ENCODE measurements at places on chromosomes 3 and 15.

DNA sequence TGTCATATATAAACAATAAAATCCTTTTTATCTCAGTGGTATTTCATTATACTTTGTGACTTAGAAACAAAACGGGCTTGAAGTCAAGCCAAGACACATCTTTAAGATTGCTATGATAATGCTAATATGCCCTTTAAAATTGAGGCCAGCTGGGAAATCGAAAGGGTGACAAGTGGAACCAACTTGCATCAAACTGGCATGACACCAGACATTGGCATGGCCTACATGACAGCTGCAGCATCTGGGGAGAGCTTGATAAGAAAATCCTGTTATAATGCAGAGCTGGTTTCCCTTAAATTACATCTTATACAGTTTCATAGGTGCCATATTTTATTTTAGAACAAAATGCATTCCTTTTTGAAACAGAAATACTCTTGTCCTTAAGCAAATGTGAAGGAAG is 325.2 kb downstream of the ZBBX start:
- DNase-seq: no peak

- DNase-seq: no peak
Measured at GRCh38 chr3:47098910-47099309, 65.0 kb downstream of the SETD2 start.

DNA sequence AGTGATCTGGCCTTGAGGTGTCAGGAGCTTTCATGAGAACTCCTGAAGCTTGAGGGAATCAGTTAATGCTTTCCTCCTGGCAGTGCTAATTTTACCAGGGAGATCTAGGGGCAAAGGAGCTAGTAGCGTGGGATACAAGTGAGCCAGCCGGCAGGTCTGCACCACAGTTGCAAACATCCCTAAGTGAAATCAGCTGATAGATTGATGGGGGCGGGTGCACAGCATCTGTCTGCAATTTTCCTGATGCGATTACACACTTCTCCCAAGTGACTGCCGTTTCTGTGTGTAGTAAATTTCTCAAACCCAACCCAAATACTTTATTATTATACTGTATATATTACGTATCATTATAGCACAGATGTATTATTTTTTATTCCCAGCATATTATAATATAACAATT is 304.5 kb downstream of the AGBL1 start:
- DNase-seq: no peak

DNA sequence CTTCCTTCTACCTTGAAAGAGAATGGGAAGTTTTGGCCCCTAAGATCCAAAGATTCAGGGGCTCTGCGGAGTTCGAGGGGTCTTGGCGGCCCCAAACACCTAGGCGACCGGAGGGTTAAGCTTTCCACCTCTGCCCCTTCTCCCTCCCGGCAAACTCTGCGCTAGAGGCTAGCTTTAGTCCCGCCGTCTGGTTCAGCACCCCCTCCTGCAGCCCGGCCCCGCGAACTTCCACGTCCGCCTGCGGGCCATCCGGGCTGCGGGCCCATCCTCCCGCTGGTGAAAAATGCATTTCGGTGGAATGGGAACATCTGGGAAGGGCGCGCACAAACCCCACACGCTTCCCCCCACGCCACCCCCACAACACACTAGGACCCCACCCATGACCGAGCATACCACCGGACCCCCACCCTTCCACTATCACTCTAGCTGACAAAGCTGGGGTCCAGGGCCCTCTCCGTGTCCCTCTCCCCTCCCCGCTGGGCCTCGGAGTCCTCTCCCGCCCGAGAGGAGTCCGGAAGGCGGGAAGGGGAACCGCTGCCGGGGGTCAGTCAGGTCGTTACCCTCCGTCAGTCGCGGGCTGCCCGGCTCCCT is 1.0 kb downstream of the SHOX2 start:
- DNase-seq: no peak

GRCh38 chr3:39250116-39250747 is 29.6 kb downstream of the CX3CR1 start:
- no peak for DNase-seq

DNA sequence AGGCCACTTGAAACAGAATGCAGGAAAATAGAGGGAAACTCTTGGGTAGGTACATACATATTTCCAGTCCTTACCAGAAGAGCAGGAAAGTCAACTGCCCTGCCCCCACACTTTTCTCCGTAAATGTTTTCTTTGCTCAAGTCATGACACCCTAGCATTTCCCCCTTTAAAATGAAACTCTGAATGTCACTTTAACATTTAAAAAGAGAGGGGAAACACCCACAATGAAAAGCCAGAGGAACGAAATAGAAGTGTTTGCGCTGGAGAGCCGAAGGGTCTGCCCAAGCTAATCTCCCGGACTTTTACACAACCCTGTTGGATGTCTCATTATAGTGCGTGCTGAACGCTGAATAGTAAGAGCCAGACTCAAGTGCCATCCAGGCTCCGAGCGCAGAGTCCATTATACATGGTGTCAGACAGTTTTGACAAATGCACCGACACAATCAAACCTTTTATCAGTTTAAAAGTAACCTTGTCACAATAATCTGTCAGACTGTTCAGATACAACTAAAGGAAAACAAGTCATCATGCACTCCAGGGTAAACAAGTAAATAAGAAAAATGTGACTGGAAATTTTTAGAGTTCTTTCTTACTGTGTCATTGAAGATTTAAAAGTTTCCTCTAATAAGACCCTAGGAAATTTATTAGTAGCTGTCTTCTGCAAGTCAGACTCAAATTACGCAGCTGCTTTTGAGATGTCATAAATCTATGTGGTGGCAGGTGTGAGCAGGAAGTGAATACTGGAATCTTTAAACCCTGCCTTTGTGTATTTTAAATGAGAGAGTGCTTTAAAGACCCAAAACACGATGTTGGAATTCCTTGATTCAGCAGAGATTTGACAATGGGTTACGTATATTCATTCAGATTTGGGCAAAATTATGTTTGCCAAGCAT is 159.8 kb downstream of the RBMS3 start:
- no peak for DNase-seq

DNA sequence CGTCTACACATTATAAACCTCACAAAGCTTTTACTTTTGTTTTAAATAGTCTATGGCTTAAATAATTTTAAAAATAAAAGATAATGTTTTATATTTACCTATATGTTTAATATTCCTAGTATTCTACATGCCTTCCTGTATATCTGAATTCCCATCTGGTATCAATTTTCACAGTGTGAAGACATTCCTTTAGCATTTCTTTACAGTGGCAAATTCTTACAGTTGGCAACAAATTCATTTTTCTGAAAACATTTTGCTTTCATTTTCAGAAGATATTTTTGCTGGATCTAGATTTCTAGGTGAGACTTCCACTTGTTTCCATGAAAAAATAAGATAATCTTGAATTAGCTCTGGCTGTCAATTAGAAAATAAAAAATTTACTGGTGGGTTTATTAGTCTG is 471.4 kb upstream of the NAALADL2 start:
- no peak for DNase-seq
